ENCODE measurements at places on chromosomes 7 and 10.

DNA sequence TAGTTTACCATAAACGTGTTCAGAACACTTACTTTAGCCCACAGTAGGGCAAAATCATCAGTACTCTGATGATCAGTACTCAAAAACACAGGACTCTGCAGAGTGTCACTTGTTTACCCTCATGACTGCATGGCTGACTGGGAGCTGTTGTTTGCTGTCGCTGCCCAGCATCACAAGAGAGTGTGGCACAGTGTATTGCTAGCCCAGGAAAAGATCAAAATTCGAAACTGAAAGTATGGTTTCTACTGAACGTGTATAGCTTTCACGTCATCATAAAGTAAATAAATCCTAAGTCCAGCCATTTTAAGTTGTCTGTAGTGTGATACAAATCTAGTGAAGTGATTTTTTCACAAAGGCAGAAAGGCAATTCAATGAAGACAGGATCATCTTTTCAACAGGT, 184.6 kb downstream of the RAMP3 start:
- no peak overlapping the region for H3K4me3 ChIP-seq
- H3K4me1 ChIP-seq, result no peaks in the 10 kb centered on the region
- no peak overlapping the region for H3K27ac ChIP-seq
- no peaks in the 10 kb centered on the region for H3K36me3 ChIP-seq
- no peaks in the 10 kb centered on the region for H3K27me3 ChIP-seq

DNA sequence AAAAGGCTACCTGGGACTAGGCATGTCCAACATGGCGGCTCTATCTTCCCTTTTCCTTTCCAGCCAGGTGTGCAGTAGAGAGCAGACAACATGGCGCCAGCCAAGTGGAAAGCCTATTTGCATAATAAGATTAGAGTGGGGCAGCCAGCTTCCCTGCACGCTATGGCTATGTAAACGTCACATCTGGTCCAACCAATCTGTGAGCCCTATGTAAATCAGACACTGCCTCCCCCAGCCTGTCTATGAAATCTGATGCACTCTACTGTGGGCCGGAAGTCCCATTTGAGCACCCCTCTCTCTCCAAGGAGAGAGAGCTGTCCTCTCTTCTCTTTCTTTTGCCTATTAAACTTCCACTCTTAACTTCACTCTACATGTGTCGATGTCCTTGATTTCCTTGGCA, 984.9 kb upstream of the AUTS2 start:
- no peaks in the 10 kb centered on the region for H3K4me1 ChIP-seq
- no peaks in the 10 kb centered on the region for H3K36me3 ChIP-seq
- H3K27ac ChIP-seq, result no peak overlapping the region
- H3K27me3 ChIP-seq, result no peaks in the 10 kb centered on the region

GRCh38 chr7:140360697-140361229, 37.6 kb downstream of the SLC37A3 start:
- no peak overlapping the region for H3K27ac ChIP-seq
- no peaks in the 10 kb centered on the region for H3K27me3 ChIP-seq
- peaks cover 9% of the 10 kb centered on the region for H3K36me3 ChIP-seq
- no peak for DNase-seq
- H3K4me3 ChIP-seq, result no peak overlapping the region

DNA sequence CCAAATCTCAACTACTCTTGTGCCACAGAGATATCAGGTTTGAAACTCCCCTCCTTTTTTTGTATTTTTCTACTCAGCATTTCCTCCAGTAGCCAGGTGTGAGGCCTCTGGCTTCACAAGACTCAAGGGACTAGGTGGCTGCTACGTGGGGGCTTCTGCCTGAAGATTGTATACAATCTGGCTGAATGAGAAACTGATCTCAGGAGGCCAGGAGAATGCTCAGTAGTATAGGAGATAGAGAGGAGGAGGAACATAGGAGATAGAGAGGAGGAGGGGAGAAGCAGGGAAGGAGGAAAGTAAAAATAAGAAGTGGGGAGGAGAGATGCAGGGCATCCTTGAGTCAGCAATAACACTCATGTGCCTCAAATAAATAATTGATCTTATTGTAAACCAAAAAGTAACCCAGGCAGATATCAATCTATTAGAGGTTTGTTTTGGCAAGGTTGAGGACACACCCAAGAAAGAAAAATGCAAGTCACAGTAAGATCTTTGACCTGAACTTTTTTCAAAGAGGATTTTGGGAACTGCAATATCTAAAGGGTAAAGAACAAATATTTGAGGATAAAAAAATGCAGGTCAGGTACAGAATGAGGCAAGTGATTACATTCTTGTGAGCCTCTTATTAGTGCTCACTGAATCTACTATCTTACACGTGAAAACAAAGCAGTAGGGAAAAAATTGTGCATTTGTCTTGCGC, 36.8 kb downstream of the AKR1C8 start:
- DNase-seq, result no peak
- H3K27me3 ChIP-seq, result no peaks in the 10 kb centered on the region
- no peaks in the 10 kb centered on the region for H3K4me1 ChIP-seq
- H3K4me3 ChIP-seq, result no peak overlapping the region
- H3K27ac ChIP-seq, result no peak overlapping the region
- H3K36me3 ChIP-seq, result no peaks in the 10 kb centered on the region

DNA sequence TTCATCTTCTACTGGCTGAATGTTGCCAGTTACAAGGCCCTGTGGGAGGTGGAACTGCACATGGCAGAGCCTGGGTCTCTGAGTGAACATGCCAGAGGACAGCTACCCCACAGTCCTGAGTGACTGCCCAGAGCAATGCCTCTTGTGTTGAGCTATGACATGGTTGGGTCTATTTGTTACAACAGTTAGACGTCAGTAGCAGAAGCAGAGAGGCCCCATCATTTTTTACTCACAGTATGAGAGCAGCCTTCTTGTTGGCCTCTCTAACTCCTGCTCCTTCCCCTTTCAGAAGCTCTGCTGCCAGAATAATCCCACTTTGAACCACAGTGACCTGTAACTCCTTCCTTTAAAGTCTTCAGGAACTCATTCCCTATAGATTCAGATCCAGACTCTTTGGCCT, 30.8 kb upstream of the NRP1 start:
- H3K27ac ChIP-seq, result no peak overlapping the region
- H3K36me3 ChIP-seq, result no peaks in the 10 kb centered on the region
- H3K4me1 ChIP-seq, result no peaks in the 10 kb centered on the region
- no peaks in the 10 kb centered on the region for H3K27me3 ChIP-seq
- no peak for DNase-seq

DNA sequence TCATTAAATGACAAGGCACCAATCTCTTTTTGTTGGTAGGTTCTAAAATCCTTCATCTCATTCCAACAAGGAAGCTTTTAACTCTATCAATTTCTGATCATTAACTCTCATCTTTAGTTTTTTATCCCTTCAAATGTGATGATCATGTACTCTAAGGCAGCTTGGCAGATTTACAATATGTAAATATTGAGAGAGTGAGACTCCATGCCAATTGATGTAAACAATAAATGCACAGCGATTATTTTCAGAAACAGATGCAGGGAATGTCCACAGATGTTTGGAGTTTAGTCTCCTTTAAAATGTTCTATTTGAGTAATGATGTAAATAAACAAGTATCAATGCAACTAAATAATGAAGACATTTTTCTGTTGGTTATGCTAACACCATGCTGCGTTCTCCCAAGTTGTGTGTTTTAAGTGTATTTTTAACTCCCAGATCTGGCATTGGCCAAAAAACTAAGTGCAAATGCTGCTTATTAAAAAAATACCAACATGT, 213.8 kb downstream of the AHR start:
- H3K27me3 ChIP-seq, result no peaks in the 10 kb centered on the region
- no peaks in the 10 kb centered on the region for H3K36me3 ChIP-seq
- no peaks in the 10 kb centered on the region for H3K4me1 ChIP-seq
- H3K4me3 ChIP-seq, result no peak overlapping the region
- DNase-seq, result no peak
- H3K27ac ChIP-seq, result no peak overlapping the region

DNA sequence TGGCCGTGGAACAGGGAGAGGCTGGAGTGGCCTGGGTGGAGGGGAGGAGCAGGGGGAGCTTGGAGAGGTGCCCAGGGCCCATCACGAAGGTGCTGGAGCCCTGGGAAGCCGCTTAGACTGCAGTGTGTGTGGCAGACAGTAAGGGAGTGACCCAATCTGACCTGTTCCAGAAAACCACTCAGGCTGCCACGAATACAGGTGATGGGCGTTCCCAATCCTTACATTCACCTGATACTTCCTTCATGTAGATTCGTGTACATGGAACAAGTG, 161.7 kb downstream of the SVIL start:
- peaks cover 100% of the 10 kb centered on the region for H3K36me3 ChIP-seq
- H3K27ac ChIP-seq, result peak overlapping the region; percentile 74
- no peak for DNase-seq
- H3K4me1 ChIP-seq, result peaks cover 66% of the 10 kb centered on the region
- H3K4me3 ChIP-seq, result no peak overlapping the region

GRCh38 chr10:119165171-119166117, at the start of gene SFXN4:
TSS of gene SFXN4 (minus strand) at chr10:119165714. CDS start at chr10:119165647, 67 bp downstream.
- H3K4me3 ChIP-seq, result peak within 1 kb of the TSS; percentile 69
- peaks cover 23% of the 10 kb centered on the region for H3K36me3 ChIP-seq
- peak within 1 kb of the TSS; percentile 94 for H3K27ac ChIP-seq
- peaks cover 15% of the 10 kb centered on the region for H3K4me1 ChIP-seq
- no peaks in the 10 kb centered on the region for H3K27me3 ChIP-seq
- DNase-seq, result peak; percentile 89

DNA sequence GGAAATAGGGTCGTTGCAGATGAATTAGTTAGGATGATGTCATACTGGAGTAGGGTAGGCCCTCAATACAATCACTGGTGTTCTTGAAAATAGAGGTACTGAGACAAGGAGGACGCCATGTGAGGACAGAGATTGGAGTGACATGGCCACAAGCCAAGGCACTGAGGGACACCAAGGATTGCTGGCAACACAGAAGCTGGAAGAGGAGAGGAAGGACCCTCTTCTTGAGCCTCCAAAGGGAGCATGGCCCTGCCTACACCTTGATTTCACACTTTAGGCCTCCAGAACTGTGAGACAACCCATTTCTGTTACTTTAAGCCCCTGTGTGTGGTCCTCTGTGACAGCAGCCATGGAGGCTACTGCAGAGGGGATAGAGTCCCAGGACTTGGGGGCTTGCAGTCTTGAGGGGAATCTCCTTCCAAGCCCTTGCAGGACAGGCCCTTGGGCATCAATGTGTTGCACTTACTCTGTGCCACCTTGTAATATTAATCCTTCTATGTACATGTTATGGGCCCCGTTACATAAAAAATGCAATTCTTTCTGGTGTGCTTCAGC, 3.7 kb upstream of the AOC1 start:
- H3K27ac ChIP-seq, result no peak overlapping the region
- no peaks in the 10 kb centered on the region for H3K27me3 ChIP-seq
- H3K4me1 ChIP-seq, result no peaks in the 10 kb centered on the region

- H3K4me1 ChIP-seq, result peaks cover 28% of the 10 kb centered on the region
- DNase-seq, result no peak
- H3K36me3 ChIP-seq, result no peaks in the 10 kb centered on the region
- no peak overlapping the region for H3K27ac ChIP-seq
These were observed 12.2 kb upstream of the C10orf105 start for GRCh38 chr10:71731791-71732190.

DNA sequence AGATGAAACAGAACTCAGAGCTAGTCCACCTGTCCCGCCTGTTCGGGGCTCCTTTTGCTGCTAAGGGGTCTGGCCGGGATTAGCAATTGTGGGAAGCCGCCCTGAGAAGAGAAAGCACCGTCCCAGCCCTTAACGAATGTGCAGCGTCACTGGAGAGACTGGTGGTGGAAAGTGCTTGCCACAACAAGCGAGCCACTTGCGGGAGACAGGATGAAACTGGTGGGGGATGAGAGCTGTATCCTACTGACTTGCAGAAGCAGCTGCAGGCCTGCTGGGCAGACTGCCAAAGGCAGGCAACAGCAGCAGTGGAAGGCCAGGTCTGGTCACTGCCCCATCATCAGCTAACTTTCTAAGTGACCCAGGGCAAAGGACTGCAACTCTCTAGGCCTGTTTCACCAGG, 95.4 kb downstream of the FAM53B start:
- peak overlapping the region; percentile 85 for H3K27ac ChIP-seq
- no peak overlapping the region for H3K4me3 ChIP-seq
- H3K4me1 ChIP-seq, result peaks cover 52% of the 10 kb centered on the region
- peak; percentile 91 for DNase-seq

GRCh38 chr7:5441840-5442503, 18.3 kb upstream of the TNRC18 start:
- H3K4me1 ChIP-seq, result no peaks in the 10 kb centered on the region
- no peak overlapping the region for H3K27ac ChIP-seq
- H3K27me3 ChIP-seq, result no peaks in the 10 kb centered on the region
- DNase-seq, result no peak

DNA sequence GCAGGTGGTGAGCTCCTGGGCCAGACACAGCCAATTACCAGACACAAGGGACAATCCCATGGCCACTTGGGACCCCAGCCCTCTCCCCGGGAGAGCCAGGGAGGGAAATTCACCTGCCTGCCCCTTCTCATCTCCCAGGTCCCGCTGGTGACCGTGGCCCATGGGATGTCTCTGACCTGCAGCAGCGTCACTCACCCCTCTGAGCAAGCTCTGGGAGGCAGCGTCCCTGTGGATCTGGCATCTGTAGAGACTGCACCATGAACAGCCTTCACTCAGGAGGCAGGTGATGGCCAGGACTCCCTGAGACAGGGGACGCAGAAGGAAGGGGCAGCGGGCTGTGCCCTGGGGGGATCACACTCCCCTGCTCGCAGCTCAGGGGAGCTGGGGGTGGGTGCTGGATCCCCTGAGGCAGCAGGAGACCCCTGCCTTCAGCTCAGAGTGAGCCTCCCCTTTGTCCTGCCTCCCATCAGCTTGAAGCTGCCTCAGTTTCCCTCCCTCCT, 90.8 kb downstream of the FOXL3 start:
- no peak for DNase-seq
- H3K36me3 ChIP-seq, result no peaks in the 10 kb centered on the region
- H3K27me3 ChIP-seq, result no peaks in the 10 kb centered on the region
- no peak overlapping the region for H3K27ac ChIP-seq
- H3K4me3 ChIP-seq, result no peak overlapping the region
- no peaks in the 10 kb centered on the region for H3K4me1 ChIP-seq

- peak overlapping the region; percentile 53 for H3K27ac ChIP-seq
- no peaks in the 10 kb centered on the region for H3K27me3 ChIP-seq
- H3K4me1 ChIP-seq, result peaks cover 12% of the 10 kb centered on the region
- H3K4me3 ChIP-seq, result no peak overlapping the region
- no peak for DNase-seq
These were observed 39.5 kb downstream of the ADK start for GRCh38 chr10:74190494-74190893.

- H3K27me3 ChIP-seq, result no peaks in the 10 kb centered on the region
- no peaks in the 10 kb centered on the region for H3K36me3 ChIP-seq
- no peak for DNase-seq
- no peaks in the 10 kb centered on the region for H3K4me1 ChIP-seq
These were observed 54.4 kb downstream of the SEMA3A start for GRCh38 chr7:84139986-84140729.

Measured in sigmoid colon (tissue), 7 donors.